Esophagus squamous epithelium (tissue), 5 donors: ENCODE measurements at places on chromosomes 13 and 19.

- no peak for DNase-seq
These were observed 9.8 kb upstream of the DACT3 start for GRCh38 chr19:46670813-46671212.

GRCh38 chr13:66359910-66360552 is 870.1 kb downstream of the PCDH9 start:
- DNase-seq = no peak

- no peak for DNase-seq
These were observed 168.7 kb downstream of the KDM4B start for GRCh38 chr19:5137571-5138124.

GRCh38 chr13:114048443-114048842 is 74.6 kb upstream of the C13orf46 start:
- no peak for DNase-seq
